HT-29 (cell line): ENCODE measurements at places on chromosomes 4 and X. TPM values are rescaled to one million over a fixed set of nuclear protein-coding genes. Genes with fewer than 3 reads are reported as not detected.

AR gene
- not detected in 2 replicates for total RNA-seq

KCNE5 gene
- total RNA-seq = 0.23 and 0.34 TPM in 2 replicates

RAB9A gene
- 4.8 and 5.7 TPM in 2 replicates for total RNA-seq

DNA sequence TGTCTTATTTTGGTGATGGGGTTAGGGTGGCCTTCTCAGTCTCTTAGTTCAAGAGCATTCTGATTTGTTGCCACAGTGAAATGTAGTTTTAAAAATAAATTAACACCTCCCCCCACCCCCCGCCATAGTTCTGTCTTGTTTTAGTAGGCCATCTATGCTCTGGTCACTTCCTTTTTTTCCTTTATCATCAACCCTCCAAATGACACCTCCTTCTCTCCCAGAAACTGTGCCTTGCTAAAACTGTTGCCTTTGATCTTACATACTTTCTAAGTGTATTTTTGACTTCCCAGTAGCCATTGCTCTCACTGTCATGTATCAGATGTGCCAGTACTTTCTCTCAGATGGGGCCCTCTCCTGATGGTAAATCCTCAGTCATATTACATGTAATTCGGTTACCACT lies 14.5 kb upstream of the NDUFC1 start:
- no peak for DNase-seq

- no peak for DNase-seq
Measured at GRCh38 chr4:128796934-128797333, 12.6 kb upstream of the JADE1 start.

GRCh38 chrX:87813566-87813965 lies 296.0 kb downstream of the KLHL4 start:
- no peak for DNase-seq

- DNase-seq = no peak
Measured at GRCh38 chrX:150324919-150325318, 38.2 kb upstream of the MAMLD1 start.
